Pancreas (tissue), 10 donors: ENCODE measurements at places on chromosomes 11 and 22.
A peak's percentile ranks its signal among the peaks of the same experiment; 100 is the strongest.

GRCh38 chr11:60431251-60431650 is 1.9 kb downstream of the MS4A5 start:
- no peak for DNase-seq

DNA sequence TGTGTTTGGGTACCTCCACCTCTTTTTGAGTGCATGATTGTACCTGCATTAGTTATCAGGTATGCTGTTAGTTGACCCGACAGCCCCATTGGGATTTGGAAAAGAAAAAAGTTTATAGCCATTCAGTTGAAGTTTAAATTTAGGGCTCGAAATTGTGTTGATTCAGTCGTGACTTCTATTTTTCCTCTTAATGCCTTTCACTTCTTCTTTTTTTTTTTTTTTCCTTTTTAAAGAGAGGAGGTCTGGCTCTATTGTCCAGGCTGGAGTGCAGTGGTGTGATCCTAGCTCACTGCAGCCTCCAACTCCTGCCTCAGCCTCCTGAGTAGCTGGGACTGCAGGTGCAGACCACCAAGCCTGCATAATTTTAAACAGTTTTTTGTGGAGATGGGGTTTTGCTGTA is 2.3 kb downstream of the STT3A start:
- DNase-seq, result no peak

DNA sequence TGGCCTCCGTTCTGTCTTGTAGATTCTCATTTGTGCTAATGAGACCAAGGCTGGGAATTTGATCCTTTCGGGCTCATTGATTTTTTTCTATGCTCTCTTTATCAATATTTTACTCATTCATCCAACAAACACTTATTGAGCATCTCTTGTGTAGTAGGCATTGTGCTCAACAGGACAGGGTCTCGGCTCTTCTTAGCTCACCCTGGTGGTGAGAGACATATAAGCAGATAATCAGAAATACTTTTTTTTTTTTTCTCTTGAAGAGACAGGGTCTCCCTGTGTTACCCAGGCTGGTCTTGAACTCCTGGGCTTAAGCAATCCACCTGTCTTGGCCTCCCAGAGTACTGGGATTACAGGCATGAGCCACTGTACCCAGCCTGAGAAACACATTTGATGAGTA is 48.0 kb upstream of the SLC5A1 start:
- no peak for DNase-seq

- DNase-seq, result no peak
Observed at GRCh38 chr11:44113018-44113417, 17.5 kb downstream of the EXT2 start.

- DNase-seq, result no peak
Observed at GRCh38 chr22:29369460-29369859, 18.9 kb downstream of the AP1B1 start.

DNA sequence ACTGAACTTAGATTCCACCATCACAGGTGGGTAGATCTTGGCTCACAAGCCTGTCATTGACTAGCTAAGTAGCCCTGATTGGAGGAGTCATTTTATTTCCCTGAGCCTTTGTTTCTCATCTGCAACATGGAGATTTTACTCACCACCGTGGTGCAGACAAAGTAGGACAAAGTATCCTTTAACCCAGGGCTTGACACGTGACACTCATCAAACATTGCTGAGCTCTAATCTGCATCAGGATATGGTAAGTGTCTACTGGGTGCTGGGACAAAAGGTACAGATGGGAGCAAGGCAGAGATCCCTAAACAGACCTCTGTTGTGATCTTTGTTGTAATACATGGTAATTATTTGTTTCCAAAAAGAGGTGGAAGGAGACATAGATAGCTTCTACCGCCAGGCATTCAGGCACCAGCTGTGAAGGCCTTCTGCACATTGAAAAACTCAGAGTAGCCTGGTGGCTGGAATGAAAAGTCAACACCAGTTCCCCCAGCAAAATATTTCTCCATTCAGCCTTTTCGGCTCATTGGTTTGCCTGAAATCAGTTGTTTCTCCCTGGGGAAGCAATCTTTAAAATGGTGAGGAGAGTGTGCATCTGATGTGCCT is 18.3 kb upstream of the MICAL2 start:
- DNase-seq, result no peak

DNA sequence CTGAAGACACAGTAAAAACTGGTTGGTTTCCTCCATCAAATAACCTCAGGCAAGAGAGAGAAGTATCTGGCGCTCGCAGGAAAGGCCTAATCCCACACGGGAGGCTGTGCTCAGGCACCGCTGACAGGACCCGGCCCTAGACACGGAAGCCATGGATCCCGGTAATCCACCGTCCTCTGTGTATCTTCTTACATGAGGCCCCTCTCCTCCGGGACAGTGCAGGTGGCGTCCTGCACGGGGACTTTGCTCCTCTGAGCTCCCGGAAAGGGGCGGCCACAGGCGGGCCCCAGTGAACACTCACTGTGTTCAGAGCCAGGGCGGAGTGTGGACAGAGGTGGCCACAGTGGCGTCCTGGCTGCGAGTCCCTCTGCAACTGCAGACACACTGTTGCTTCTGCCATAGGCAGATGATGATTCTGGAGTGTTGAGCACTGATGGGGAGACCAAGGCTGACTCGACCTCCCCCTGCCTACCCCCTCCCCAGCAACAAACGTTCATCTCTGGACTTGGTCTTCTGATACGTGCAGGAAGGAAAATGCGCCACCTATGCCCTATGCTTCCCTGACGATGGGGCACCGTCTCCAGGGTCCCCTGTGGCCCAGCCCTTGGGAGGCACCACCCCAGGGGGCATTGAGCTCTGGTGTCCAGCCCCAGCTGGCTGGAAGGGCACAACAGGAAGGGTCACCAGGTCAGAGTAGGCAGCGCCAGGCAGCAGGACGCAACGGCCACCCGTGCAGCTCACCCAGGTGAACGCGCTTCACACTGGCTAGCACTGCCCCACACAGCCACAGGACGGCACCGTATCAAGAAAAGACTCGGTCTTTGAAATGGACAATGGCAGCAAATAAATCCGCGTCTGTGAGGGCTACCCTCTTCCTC is 95.7 kb downstream of the TRMU start:
- DNase-seq, result no peak

- DNase-seq, result no peak
Observed at GRCh38 chr22:25475257-25476022, 89.0 kb upstream of the GRK3 start.

- DNase-seq, result no peak
Observed at GRCh38 chr22:46256358-46256958, 6.4 kb upstream of the CDPF1 start.

DNA sequence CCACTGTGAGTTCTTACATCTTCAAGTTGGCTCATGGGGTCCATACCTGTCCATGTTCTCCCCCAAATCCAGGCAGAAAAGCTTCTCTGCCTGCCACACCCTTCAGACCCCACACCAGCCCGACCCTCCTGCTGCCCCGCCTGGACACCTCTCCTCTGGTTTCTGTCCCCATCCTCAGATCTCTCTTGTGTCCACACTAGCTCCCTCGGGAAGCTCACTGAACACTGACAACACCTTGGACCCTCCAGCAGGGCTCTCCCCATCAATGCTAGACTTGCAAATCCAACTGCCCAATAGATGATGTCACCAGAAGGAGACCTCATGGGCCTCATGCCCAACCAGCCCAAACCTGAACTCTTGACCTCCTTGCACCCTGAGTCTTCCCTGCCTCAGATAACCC is 2.9 kb downstream of the SCARF2 start:
- no peak for DNase-seq

- DNase-seq, result no peak
Observed at GRCh38 chr11:75105462-75105925, 8.8 kb upstream of the OR2AT4 start.

GRCh38 chr22:27489178-27489675 is 312.3 kb downstream of the MN1 start:
- DNase-seq, result peak; percentile 85

- DNase-seq, result peak; percentile 50
Observed at GRCh38 chr22:19169002-19169946, 9.3 kb downstream of the SLC25A1 start.

- DNase-seq, result no peak
Observed at GRCh38 chr22:27805841-27806240, 4.3 kb upstream of the MN1 start.
